ENCODE measurements at places on chromosomes 7 and 10.

- DNase-seq = no peak
Measured at GRCh38 chr10:89670926-89671325, 25.9 kb upstream of the PANK1 start.

DNA sequence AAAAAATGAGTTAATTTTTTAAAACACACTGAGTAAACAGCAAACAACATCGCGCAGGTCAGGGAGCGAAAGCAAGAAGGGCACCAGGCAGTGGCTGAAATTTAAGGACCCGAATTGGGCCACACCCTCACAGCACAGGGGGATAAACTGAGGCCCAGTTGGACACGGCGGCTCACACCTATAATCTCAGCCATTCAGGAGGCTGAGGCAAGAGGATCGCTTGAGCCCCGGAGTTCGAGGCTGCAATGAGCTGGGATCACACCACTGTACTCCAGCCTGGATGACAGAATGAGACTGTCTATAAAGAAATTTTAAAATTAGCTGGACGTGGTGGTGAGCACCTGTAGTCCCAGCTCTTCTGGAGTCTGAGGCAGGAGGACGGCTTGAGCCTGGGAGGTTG is 69.6 kb downstream of the PDGFA start:
- DNase-seq = no peak

DNA sequence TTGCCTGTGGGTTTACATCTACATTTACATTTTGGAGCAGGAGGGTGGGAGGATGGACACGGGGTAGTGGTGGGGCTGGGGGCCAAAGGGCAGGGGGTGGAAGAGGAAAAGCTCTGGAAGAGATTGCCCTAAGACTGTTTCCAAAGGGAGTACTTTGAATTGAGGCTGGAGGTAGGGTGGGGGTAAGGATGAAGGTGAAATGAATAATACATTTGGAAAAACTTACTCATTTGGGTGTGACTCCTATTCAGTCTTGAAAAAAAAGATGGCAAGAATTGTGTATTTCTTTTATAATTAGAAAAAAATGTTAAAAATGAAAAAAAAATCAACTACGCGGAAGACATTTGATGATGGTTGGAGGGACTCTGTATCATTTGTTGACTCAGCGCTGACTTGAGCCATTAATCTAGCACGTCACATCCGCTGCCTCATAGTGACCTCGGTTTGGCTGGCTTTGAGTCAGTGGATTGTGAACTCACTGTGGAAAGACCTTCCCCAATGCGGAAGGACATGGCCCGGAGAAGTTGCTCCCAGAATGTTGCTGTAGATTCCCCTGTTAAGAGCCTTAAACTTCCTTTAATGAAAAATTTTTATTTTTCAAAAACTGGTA is 2.8 kb downstream of the FAM180A start:
- no peak for DNase-seq

DNA sequence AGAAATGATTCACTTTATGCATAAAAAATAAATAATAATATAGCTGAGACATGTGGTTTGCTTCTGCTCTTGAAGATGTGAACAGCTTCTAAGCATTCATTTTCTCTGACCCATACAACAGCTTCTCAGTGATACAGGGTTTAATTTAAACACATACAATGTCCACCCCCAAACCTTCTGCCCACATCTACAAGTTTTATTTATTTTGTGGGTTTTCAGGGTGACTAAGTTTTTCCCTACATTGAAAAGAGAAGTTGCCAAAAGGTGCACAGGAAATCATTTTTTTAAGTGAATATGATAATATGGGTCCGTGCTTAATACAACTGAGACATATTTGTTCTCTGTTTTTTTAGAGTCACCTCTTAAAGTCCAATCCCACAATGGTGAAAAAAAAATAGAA is 17.2 kb downstream of the INHBA start:
- DNase-seq = no peak
